ENCODE measurements at places on chromosomes 1 and 21.

DNA sequence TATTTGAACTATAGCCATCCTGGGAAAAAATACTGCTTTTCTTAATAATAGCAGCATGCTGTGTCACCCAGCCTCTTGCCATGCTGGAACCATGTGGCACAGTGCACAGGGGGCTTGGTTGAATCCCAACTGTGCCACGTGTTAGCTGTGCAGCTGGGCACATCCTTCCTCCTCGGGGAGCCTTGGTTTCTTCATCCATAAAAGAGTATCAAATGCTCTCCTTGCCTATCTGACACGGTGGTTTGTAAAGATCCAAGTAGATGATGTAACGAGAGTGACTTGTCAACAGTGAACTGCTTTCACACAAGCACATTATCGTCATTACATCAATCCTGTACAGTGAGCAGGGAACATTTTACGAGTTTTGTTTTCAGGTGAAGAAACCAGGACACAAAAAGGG is 24.4 kb downstream of the VASH2 start:
- DNase-seq, result no peak

GRCh38 chr1:98920441-98921110 is 84.1 kb downstream of the PLPPR5 start:
- no peak for DNase-seq

GRCh38 chr1:53590531-53591515 is 131.6 kb downstream of the DMRTB1 start:
- peak; percentile 53 for DNase-seq

- no peak for DNase-seq
Measured at GRCh38 chr1:221419513-221420095, 322.3 kb downstream of the DUSP10 start.

GRCh38 chr1:164693564-164694359 is 134.8 kb downstream of the PBX1 start:
- DNase-seq, result no peak

DNA sequence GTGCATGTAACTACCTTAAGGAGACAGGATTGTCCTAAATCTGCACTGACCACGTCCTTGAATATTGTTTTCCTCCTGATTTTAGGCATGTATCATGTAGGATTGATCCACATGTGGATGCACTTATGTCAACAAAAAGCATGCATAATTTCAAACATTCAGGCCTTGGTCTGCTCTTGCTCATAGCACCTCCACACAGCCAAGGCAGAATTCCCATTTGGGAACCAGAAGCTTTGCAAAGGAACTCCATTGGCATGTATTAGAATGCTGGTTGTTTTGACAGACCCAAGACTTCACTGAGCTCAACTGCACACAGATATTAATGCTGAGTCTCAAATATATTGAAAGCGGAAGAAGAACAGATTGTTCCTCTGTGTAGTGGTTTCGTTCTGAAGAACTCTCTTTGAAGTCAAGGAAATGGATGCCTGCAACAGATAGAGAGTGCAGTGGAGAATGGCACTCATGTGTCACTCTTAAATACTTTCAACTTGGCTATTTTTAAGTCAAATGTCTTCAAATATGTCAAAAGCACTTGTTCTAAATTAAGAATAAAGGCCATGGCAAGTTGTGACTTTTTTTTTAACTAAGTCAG is 387.6 kb downstream of the LTN1 start:
- DNase-seq, result no peak

- DNase-seq, result no peak
Measured at GRCh38 chr1:107877092-107877491, 87.9 kb downstream of the VAV3 start.

GRCh38 chr1:58883037-58883887 is 99.4 kb upstream of the JUN start:
- no peak for DNase-seq

DNA sequence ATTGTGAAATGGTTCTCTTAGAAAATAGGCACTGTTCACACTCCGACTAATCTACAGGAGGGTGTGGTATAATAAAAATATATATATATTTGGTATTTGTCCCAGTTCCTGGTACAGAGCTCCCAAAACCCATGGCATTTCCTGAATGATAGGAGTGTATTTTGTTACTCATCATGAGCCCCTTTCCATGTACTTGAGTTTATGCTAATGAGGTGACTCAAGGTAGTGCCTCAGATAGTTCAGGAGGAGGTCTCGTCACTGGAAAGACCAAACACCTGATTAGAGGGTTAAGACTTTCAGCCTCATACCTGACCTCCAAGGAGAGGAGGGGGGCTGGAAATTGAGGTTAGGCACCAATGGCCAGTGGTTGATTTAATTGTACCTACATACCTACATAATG is 57.9 kb downstream of the TTC3 start:
- DNase-seq, result no peak

DNA sequence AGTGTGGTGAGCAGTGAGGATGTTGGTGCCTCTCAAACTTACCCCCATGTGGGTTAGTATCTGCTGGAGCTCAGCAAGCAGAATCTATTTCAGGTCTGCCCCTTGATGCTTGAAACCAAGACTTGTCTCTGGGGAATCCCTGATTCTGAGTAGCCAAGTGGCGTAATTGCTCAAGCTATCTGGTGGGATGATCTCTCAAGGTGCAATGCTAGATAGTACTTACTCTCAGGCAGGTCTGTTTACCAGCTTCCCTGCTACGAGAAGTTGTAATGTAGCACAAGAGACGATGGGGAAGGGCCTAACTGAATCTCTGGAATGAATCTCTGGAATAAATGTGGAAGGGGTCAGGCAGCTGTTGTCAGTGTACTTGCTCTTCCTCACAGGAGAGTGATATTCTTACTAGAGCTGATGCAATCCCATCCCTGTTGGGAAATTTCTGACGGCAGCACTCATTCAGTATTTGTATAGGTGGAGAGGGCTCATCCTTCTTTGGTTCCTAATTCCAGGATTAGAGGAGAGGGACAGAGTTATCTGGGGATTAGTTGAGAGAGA is 65.4 kb downstream of the MACF1 start:
- DNase-seq, result peak; percentile 40

GRCh38 chr1:24735509-24736375 is 9.5 kb upstream of the CLIC4 start:
- peak; percentile 42 for DNase-seq

DNA sequence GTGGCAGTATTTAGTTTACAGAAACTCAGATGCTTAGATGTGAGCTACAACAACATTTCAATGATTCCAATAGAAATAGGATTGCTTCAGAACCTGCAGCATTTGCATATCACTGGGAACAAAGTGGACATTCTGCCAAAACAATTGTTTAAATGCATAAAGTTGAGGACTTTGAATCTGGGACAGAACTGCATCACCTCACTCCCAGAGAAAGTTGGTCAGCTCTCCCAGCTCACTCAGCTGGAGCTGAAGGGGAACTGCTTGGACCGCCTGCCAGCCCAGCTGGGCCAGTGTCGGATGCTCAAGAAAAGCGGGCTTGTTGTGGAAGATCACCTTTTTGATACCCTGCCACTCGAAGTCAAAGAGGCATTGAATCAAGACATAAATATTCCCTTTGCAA is 59.7 kb upstream of the ZNF326 start:
- DNase-seq, result no peak
